AG08395 (cell line): ENCODE measurements at places on chromosomes 1 and 21.

GRCh38 chr1:60151311-60151710 lies 77.7 kb upstream of the C1orf87 start:
- no peak for DNase-seq

GRCh38 chr1:81409262-81409661 lies 391.5 kb upstream of the ADGRL2 start:
- no peak for DNase-seq

- DNase-seq: peak; percentile 94
Measured at GRCh38 chr1:21261551-21262292, 28.5 kb downstream of the ECE1 start.

DNA sequence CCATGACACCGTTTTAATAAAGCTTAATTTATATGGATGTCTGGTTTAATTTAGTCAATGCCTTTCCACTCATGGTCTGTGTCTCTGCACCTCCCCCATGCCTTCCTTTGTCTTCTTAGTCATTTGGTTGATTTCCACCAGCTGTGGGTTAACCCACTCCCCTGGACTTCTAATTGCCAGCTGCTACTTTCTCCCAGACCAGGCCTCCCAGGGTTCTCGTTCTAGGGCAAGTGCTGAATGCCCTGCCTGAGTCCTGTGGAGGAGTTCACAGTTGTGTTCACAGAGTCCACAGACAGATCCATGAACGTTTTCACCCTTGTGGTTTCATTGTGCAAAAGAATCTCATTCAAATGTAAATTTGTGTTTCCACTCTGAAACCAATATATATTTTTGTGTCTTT lies 243.4 kb downstream of the NUF2 start:
- no peak for DNase-seq

DNA sequence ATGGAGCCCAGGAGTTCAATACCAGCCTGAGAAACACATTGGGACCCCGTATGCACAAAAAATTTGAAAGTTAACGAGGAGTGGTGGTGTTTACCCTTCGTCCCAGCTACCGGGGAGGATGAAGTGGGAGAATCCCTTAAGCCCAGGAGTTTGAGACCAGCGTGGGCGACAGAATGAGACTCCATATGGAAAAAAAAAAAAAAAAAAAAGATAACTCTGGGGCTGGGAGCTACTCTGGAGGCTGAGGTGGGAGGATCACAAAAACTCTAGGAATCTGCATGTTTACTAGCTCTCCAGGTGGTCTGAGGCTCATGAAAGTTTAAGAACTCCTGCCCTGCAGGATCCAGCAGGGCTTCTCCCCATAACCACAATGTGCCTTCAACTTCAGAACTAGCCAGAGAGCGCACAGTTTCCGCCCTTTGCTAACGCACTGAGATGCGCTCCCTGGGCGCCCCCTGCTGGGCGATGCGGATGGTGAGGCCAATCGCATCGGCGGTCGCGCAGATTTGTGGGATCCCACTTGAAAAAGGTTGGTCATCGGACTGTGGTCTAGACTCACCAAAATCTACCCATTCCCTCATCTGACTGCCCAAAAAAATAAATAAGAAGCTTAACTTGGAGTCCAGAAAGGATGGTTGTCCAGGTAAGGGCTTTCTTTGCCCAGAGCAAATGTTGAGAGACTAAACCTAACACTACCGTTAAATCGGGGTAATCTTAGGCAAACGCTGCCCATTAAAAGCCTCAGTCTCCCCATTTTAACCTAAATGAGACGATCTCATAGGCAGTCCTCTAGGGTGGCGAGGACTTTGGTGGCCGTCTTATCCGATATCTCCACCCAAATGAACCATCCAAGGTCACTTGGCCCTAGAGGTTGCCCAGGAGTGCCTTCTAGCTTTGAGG lies 8.8 kb downstream of the ZNF683 start:
- peak; percentile 80 for DNase-seq

- DNase-seq: peak; percentile 28
Measured at GRCh38 chr1:201329286-201329685, 46.0 kb downstream of the PKP1 start.

DNA sequence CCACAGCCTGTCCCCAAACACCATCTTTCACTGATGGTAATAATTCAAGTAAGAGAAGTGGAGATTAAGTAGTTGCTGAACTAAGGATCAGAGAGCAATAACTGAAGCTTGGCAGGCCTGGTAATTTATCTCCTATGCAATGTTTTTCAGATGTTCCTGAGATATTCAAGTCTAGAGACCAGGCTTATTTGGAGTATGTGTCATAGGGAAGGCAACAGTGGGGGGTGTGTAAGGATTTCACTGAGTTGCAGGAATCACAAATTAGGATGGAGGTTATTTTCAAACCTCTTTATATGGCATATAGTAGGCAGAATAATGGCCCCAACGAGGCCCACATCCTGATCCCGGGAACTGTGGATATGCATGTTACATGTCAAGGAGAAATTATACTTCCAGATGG lies 171.7 kb downstream of the KCNJ6 start:
- DNase-seq: no peak

GRCh38 chr21:15741510-15741909 lies 11.7 kb downstream of the USP25 start:
- peak; percentile 31 for DNase-seq

DNA sequence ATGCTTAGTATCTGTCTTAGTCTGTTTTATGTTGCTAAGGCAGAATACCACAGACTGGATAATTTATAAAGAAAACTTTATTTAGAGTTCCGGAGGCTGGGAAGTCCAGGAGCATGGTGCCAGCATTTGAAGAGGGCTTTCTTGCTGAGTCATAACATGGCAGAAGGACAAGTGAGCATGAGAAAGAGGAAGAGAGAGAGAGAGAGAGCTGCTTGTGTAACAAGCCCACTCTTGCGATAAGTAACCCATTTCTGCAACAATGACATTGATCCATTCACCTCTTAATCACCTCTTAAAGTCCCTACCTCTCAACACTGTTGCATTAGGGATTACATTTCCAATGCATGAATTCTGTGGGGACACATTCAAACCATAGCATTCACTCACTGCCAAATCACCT lies 11.7 kb upstream of the MYOCOS start:
- DNase-seq: no peak

- no peak for DNase-seq
Measured at GRCh38 chr1:73901738-73902137, 296.2 kb downstream of the LRRIQ3 start.

DNA sequence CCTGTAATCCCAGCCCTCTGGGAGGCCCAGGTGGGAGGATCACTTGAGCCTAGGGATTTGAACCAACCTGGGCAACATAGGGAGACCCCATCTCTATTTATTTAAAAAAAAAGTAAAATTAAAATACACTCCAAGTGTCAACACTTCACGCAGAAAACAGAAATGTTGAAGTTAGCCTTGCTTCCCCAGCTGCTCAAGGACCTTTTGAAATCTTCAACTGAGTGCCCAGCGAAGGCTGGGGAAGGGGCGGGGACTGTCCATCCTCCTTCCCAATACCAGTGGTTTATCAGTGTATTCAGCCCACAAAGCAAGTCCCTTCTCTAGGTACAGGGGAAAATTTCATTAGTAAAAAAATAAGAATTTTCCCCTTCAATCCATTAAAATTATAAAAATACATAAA lies 2.2 kb upstream of the DNAJC28 start:
- DNase-seq: no peak

- DNase-seq: no peak
Measured at GRCh38 chr1:238241607-238242006, 350.9 kb upstream of the ZP4 start.

- DNase-seq: peak; percentile 24
Measured at GRCh38 chr1:8818325-8818775, 910 bp upstream of the RERE start.

DNA sequence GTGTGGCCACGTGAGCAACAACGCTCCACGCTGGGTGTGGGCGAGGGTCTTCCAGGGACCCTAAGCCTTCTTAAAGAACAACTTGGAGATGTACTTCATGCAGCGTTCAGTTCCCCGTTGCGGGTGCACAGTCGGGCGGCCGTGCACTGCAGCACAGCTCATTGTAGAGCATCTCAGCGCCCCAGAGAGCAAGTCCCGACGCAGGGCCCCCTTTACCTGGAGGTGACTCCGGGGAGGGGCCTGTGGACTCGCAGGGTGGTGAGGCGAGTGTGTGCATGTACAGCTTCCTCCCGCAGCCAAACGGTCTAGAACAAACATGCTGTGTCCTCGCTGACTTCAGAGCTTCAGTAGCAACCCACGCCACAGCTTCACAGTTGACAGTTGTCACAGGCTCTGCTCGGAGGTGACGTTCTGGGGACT lies 19.5 kb downstream of the RRP1 start:
- no peak for DNase-seq

DNA sequence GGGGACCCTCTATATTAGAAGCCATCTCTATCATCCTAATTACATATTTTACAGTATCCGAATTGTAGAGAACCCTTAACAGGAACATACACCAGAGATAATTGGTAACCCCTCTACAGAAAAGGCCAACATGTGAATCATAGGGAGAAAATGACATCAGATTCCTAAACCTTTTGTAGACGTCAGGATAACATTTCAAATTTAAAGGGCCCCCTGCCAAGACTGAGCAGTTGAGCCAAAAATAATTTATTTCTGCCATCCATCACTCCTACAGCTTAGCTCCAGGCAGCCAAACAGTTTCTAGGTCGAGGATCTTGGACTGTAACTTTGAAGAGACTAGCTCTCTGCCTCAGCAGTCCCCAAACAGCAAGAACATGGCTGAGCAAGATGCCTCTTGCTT lies 21.2 kb downstream of the ZNF697 start:
- DNase-seq: peak; percentile 35

DNA sequence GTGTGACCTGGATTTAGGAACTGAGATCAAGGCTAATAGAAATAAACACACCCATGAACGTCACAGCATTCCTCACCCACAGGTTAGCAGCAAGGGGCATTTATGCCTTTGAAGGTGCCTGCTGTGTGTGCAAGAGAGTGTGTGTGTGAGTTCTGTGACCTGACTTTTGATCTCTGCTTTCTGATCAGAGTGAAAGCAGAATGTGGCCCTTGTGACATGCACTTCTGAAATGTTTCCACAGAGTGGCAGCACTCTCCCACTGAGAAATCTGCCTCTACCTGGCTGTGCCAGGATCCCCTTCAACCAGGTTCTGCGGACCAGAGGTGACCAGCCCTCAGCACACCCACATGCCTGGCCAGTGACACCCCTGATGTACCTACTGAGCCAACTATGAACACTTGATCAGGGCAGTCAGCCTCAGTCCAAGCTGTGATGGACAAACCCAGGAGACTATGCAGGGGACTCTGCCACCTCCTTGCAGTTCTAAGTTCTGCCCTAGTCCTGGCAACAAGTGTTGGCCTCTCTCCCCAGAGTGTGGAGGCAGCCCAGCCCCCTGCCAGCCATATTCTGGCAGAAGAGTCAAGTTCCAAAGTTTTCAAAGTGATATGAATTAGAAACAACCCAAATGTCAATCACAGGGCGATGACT lies 41.0 kb downstream of the RXRG start:
- peak; percentile 14 for DNase-seq

DNA sequence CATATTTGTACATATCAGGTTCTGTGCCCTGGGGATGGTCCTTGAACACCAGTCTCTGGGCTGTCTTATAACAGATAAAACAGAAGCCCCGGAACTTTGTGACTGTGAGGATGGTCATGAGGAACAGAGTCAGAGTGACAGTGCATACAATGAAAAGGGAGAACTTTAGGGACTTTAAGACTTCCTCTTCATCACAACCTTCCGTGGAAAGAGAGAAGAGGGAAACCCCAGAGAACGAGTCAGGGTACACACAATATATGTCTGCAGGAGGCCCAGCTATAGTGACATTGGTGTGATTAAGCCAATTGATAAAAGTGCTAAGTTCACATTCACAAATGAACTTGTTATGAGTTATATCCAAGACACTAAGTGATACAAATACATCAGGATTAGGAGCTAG lies 32.1 kb downstream of the TLR5 start:
- no peak for DNase-seq
